ENCODE measurements at places on chromosomes 11 and 22.

DNA sequence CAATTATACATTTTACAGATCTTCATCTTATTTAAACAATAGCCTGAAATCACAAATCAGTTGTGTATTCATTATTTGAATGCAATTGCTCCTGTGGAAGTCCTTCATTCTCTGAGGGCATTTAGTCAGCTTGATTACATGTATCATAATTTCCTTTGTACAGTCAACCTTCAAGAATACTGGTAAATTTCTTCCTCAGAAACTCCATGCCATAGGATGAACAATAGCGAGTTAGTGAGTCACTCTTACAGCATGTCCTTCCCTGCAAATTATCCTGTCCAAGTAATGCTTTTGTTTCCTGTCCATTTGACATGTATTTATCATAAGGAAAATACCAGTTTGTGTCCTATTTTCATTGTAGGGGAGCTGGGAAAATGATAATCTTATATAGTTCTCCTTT lies 3.8 kb downstream of the OR10S1 start:
- DNase-seq: no peak

- DNase-seq: no peak
Measured at GRCh38 chr11:303363-303762, 4.0 kb upstream of the IFITM5 start.

- no peak for DNase-seq
Measured at GRCh38 chr11:101003468-101003867, 126.1 kb downstream of the PGR start.

- DNase-seq: no peak
Measured at GRCh38 chr22:19841641-19842392, 12.9 kb downstream of the GNB1L start.

- DNase-seq: no peak
Measured at GRCh38 chr11:120719348-120719747, 207.8 kb downstream of the GRIK4 start.

- DNase-seq: no peak
Measured at GRCh38 chr11:128279866-128280265, 307.5 kb downstream of the ETS1 start.

DNA sequence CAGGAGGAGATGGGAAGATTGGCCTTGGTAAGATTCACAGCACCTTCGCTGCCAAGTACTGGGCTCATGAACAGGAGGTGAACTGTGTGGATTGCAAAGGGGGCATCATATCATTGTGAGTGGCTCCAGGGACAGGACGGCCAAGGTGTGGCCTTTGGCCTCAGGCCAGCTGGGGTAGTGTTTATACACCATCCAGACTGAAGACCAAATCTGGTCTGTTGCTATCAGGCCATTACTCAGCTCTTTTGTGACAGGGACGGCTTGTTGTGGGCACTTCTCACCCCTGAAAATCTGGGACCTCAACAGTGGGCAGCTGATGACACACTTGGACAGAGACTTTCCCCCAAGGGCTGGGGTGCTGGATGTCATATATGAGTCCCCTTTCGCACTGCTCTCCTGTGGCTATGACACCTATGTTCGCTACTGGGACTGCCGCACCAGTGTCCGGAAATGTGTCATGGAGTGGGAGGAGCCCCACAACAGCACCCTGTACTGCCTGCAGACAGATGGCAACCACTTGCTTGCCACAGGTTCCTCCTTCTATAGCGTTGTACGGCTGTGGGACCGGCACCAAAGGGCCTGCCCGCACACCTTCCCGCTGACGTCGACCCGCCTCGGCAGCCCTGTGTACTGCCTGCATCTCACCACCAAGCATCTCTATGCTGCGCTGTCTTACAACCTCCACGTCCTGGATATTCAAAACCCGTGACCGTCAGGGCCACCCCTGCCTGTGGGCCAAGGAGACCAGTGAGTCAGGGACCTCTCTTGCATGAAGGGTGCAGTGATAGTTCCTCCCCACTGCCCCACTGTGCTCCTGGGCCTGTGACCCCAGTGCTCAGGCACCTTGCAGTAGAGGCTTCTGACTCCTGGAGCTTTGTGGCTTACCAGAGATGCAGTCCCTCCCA lies 83.6 kb downstream of the BCR start:
- DNase-seq: no peak
